ENCODE measurements at places on chromosomes 4 and X. TPM values are rescaled to one million over a fixed set of nuclear protein-coding genes. Genes with fewer than 3 reads are reported as not detected.

- no peak for DNase-seq
Measured at GRCh38 chr4:86611757-86612156, 17.6 kb downstream of the PTPN13 start.

Gene OTUD5
- total RNA-seq, result 45.3 TPM

Gene BANK1
- total RNA-seq, result 13.2 TPM

- no peak for DNase-seq
Measured at GRCh38 chrX:16931371-16931770, 15.1 kb upstream of the REPS2 start.

Gene ADH1B
- 258 TPM for total RNA-seq

- no peak for DNase-seq
Measured at GRCh38 chr4:36374836-36375511, 93.6 kb downstream of the DTHD1 start.

Gene SPANXB1
- total RNA-seq, result not detected

DNA sequence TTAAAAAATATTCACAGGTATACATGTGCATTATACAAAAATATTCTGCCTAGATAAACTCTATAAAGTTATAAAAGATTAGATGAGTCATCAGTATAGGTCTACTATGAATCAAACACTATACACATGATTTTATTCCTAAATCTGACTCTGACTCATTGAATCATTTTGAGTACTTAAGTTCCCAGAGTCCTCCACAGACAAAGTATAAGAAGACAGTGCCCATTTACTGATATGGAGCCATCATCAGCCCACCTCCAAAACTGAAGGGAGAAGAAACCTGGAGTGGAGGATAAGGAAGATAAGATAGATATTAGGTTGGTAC lies 28.7 kb upstream of the ANTXR2 start:
- no peak for DNase-seq

Gene IBSP
- not detected for total RNA-seq

Gene KDM5C
- 142 TPM for total RNA-seq

GRCh38 chrX:131747173-131747572 lies 203.3 kb downstream of the OR13H1 start:
- no peak for DNase-seq

DNA sequence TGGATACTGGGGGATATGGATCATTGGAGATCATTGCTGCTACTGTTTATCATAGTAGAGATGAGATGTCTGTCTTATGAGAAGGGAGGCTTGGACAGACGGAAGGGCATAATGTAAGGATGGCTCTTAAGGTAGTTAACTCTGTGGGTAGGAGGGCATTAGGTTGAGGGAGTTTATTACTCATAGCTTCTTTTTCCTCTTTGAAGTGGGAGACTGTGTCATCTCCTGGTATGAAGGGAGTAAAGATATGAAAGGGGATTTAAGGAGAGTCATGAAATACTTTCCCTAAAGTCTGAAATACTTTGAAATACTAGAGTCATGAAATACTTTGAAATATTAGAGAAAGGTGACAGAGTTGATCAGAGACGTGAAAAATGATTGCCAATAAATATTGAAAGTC lies 255.5 kb upstream of the PITX2 start:
- no peak for DNase-seq

Gene CXorf49
- total RNA-seq, result not detected

DNA sequence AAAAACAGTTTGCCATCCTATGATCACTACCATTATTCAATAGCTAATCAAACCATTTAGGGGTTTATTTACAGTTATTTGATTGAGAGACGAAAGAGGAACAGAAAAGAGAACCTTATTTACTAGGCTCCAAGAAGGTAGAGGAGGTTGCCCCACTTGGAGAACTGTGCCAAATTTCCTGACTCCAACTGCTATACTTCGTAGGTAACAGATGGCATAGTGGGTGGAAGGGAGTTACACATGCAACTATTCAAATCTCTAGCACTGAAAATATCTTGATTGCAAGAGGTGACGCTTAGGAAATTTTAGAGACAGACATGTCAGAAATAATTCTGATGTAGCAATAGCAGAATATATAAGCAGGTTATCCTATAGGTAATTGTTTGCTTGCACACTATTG lies 38.0 kb upstream of the TMPRSS11F start:
- no peak for DNase-seq

Gene TEX13C
- not detected for total RNA-seq

DNA sequence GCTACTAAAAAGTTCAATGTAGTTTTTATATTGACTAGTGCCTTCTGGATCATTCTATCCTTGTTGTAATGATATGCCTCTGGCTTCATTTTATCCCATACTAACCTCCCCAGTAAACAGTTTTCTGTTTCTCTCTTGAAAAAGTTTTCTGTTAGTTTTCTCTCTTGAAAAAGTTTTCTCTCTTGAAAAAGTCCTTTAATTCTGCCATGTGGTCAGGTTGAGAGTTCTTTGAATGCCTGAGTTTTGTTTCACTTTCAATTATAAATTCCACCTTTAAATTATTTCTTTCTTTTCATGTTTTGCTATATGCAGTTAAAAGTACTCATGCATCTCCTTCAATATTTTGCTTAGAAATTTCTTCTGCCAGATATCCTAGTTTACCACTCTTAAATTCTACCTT lies 1139.6 kb downstream of the STPG2 start:
- DNase-seq, result no peak

Gene CSAG2
- total RNA-seq, result not detected

GRCh38 chr4:41538887-41539498 lies 1.0 kb downstream of the LIMCH1 start:
- no peak for DNase-seq

DNA sequence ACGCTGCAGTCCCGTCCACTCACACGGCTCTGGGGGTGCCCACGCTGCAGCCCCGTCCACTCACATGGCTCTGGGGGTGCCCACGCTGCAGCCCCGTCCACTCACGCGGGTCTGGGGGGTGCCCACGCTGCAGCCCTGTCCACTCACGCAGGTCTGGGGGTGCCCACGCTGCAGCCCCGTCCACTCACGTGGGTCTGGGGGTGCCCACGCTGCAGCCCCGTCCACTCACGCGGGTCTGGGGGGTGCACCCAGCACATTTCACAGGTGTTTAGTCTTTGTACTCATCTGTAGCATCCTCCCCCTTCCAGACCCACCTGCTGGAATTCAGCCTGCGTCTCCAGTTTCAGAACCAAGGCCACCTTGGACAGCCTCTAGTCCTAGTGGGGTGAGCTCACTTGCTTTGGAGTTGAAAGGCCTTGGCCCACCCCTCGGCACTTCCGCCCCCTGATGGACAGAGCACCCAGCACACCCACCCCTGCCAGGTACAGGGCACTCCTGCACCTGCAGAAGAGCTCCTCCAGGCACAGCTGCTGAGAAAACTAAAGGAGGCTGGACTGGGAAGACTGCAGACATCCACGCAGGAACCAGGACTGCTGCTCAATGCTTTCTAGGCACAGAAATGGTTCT lies 73.0 kb downstream of the ABLIM2 start:
- no peak for DNase-seq

- DNase-seq, result peak; percentile 34
Measured at GRCh38 chr4:107862658-107863057, 37.9 kb downstream of the SGMS2 start.
